ENCODE measurements at places on chromosomes 6 and 20. TPM values are rescaled to one million over a fixed set of nuclear protein-coding genes. Genes with fewer than 3 reads are reported as not detected.

The CDH26 gene
- total RNA-seq = 0.26 TPM

The CD109 gene
- total RNA-seq = 0.08 TPM

The RCAN2 gene
- not detected for total RNA-seq

The SAMD3 gene
- not detected for total RNA-seq

- no peak for DNase-seq
These were observed 7.4 kb upstream of the FGD2 start for GRCh38 chr6:36997811-36998722.

DNA sequence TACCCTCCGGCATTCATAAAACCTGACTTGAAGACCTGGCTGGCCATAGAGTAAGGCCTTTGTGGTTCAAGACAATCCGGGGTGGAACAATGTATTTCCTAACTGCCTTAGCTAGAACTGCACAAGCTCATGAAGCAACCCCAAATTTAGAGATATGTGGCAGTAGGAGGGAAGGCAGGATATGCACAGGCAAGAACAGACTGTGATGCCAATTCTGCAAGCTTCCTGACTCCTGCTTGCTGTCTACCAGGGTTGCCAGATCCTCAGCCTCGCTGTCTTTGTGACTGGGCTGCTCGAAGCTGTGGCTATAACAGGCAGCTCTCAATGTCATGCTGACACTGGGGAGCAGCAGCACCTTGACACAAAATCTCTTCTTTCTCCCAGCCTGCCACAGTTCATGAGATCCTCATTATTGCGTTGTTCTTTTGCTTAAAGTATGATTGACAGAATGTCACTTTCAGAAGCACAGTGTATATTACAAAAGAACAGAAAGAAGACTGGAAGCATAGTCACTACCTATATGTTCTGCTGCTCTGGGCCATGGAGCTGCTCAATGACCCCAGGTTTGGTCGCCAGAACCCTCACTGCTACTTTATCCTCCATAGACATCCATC is 18.3 kb upstream of the SHLD1 start:
- no peak for DNase-seq

DNA sequence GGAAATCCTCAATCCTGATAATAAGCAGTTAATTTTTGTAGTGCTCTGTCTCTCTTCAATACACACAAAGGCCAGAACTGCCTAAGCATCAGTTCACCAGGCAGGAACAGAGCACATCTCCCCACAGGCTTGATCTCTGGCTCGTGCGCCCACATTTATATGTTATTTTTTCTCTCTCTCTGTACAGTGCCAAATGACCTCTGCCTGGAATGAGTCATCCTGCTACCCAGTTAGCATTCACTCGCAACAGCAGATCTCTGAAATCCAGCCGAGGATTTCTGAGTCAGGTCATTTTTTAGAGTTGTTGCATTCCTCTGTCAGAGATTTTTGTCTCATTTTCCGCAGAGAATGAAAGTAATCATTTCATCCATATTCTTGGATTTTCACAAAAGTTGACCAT is 107.1 kb downstream of the COL12A1 start:
- DNase-seq = no peak

- DNase-seq = no peak
These were observed 59.6 kb downstream of the NFATC2 start for GRCh38 chr20:51482836-51483473.

GRCh38 chr20:24980291-24981053 is 12.1 kb downstream of the APMAP start:
- DNase-seq = no peak

DNA sequence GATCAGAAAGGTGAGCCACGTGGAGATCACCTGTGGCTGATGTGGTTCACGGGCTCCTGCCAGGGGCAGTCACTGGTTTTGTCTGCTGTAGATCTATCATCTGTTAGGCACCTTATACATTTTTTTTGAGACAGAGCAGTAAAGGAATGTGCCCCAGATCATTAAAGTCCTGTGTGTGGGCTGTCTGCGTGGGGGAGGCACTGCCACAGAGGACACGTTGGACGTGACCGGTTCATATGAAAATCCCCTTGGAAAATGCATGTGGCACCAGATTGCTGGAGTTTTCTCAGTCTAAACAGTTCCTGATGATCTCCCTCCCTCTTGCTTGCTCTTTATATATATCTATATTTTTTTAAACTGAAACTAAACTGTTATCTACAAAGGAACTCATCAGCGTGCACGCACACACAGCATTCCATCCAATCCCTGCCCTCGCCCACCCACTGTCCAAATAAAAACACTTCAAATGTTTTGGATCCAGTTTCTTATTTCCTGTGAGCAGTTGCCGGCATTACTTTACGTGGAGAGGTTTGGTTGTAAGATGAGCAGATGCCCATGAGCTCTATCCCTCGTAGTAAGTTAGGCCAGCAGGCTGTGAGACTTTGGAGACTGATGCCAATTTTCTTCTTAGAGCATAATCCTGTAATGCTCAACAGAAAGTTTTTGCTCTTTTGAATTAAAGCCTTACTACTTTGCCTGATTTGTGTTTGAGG is 161.6 kb upstream of the EXOC2 start:
- no peak for DNase-seq
